ENCODE measurements at places on chromosomes 3 and 15. TPM values are rescaled to one million over a fixed set of nuclear protein-coding genes. Genes with fewer than 3 reads are reported as not detected.

Gene MKRN3
- 1.8 TPM for total RNA-seq

GRCh38 chr15:93451822-93452221 is 362.8 kb upstream of the RGMA start:
- DNase-seq: no peak
- H3K4me3 ChIP-seq: no peak overlapping the region
- no peaks in the 10 kb centered on the region for H3K4me1 ChIP-seq
- no peaks in the 10 kb centered on the region for H3K36me3 ChIP-seq
- H3K27ac ChIP-seq: no peak overlapping the region
- no peaks in the 10 kb centered on the region for H3K27me3 ChIP-seq

DNA sequence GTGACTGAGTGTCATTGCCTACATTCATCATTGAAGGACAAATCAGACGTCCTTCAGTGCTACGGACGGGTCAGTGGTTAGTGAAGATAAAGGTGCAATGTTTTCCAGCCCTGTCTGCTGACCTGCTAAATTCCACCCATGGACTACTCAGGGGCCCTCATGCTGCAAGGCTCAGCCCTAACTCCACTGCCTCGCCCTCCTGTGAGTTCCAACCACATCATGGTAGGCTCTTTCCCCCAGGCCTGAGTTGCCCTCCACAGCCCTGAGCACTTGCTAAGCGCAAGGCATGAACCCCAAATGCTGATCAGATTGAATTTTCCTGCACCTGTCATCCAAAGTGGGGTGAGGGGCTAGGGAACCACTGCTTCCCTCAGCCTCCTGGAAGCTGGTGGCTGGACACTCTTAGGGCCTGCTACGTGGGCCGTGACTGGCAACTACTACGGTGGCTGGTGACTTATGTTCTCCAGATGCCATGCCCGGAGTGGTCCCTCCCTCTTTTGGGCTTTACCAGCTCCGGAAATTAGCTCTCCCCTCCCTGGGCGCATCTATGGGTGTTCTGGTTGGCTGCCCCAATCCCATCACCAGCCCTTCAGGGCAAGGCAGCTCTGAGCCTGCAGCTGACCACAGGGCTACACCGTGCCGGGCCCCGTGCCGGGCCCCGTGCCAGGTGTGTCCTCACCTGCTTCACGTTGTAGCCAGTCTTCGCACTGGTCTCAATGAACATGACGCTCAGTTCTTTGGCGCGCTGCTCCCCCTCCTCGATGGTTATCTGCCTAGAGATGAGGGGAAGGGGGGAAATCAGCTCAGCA is 32.1 kb downstream of the SRPRB start:
- no peaks in the 10 kb centered on the region for H3K27me3 ChIP-seq
- no peaks in the 10 kb centered on the region for H3K4me1 ChIP-seq
- no peak for DNase-seq
- H3K36me3 ChIP-seq: no peaks in the 10 kb centered on the region
- no peak overlapping the region for H3K4me3 ChIP-seq

Gene SGO1
- 12.6 TPM for total RNA-seq

- peaks cover 3% of the 10 kb centered on the region for H3K36me3 ChIP-seq
- H3K27ac ChIP-seq: peak overlapping the region; percentile 99
- DNase-seq: peak; percentile 95
- H3K4me1 ChIP-seq: peaks cover 70% of the 10 kb centered on the region
Observed at GRCh38 chr15:71748293-71748718, 62.0 kb upstream of the NR2E3 start.

GRCh38 chr3:188901126-188901525 is 270.6 kb upstream of the TPRG1 start:
- H3K27ac ChIP-seq: peak overlapping the region; percentile 21
- H3K4me3 ChIP-seq: no peak overlapping the region
- H3K4me1 ChIP-seq: peaks cover 21% of the 10 kb centered on the region
- H3K36me3 ChIP-seq: no peaks in the 10 kb centered on the region
- no peaks in the 10 kb centered on the region for H3K27me3 ChIP-seq

DNA sequence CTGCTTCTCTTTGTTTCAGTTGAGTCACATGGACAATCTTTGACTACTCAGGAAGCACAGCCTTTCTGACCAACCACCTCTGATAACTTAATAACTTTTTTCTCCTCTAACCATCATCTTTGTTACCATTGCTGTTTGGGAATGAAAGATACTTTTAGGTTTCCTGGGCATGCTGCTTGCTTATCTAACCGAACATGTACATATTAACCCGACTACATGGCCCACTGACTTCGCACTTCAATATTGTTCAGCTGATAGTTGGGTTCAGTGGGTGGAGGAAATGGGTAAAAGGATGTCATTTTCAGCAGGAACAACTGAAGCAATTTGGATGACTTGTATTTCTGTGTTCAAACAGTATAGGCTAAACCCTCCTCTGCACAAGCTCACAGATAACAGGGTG is 214.3 kb downstream of the SQOR start:
- H3K36me3 ChIP-seq: no peaks in the 10 kb centered on the region
- no peak for DNase-seq
- 0 out of 2 replicates have a peak, but pooled peaks cover 10% of the 10 kb centered on the region for H3K4me1 ChIP-seq
- no peaks in the 10 kb centered on the region for H3K27me3 ChIP-seq

Gene FRMD5
- 12.2 TPM for total RNA-seq

Gene COLQ
- 1.5 TPM for total RNA-seq

DNA sequence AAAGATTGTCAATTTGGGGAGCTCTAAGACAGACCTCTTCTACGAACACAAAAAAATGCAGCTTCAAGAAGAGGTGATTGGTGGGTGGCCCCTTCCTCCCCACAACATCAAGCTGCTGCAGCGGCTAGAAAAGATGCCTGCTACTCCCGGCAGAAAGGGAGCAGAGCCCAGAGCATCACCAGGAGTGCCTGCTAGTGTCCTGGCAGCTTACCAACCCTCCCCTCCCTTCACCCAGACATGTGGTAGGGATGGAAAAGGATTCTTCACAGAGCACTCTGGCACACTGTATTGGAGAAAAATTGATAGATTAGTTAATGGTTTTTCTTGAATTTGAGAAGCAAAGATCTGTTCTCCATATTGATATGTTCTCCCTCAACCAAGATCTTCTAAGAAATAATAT is 10.8 kb downstream of the IP6K1 start:
- no peak overlapping the region for H3K4me3 ChIP-seq
- no peak overlapping the region for H3K27ac ChIP-seq
- peaks cover 9% of the 10 kb centered on the region for H3K36me3 ChIP-seq
- H3K27me3 ChIP-seq: no peaks in the 10 kb centered on the region

GRCh38 chr3:175075269-175075668 is 216.1 kb downstream of the NAALADL2 start:
- peak; percentile 49 for DNase-seq
- H3K36me3 ChIP-seq: no peaks in the 10 kb centered on the region
- peaks cover 13% of the 10 kb centered on the region for H3K4me1 ChIP-seq
- no peak overlapping the region for H3K27ac ChIP-seq
- H3K27me3 ChIP-seq: no peaks in the 10 kb centered on the region
- no peak overlapping the region for H3K4me3 ChIP-seq

GRCh38 chr3:111248406-111248805 is 176.8 kb downstream of the NECTIN3 start:
- no peaks in the 10 kb centered on the region for H3K27me3 ChIP-seq
- H3K4me1 ChIP-seq: peaks cover 9% of the 10 kb centered on the region
- H3K27ac ChIP-seq: no peak overlapping the region

Gene TIMP4
- total RNA-seq: 7.3 TPM

- no peaks in the 10 kb centered on the region for H3K36me3 ChIP-seq
- H3K27ac ChIP-seq: no peak overlapping the region
- no peak for DNase-seq
- no peaks in the 10 kb centered on the region for H3K27me3 ChIP-seq
Observed at GRCh38 chr3:25246913-25247312, 181.2 kb upstream of the RARB start.

GRCh38 chr15:87949151-87949574 is 307.4 kb downstream of the NTRK3 start:
- DNase-seq: no peak
- no peaks in the 10 kb centered on the region for H3K4me1 ChIP-seq
- no peak overlapping the region for H3K27ac ChIP-seq
- H3K27me3 ChIP-seq: no peaks in the 10 kb centered on the region
- no peaks in the 10 kb centered on the region for H3K36me3 ChIP-seq
- no peak overlapping the region for H3K4me3 ChIP-seq

- H3K27me3 ChIP-seq: no peaks in the 10 kb centered on the region
- H3K4me1 ChIP-seq: no peaks in the 10 kb centered on the region
- no peaks in the 10 kb centered on the region for H3K36me3 ChIP-seq
- H3K4me3 ChIP-seq: no peak overlapping the region
Observed at GRCh38 chr3:182704926-182705325, 88.4 kb upstream of the ATP11B start.

GRCh38 chr15:52680041-52680391 is 828 bp upstream of the ATOSA start:
- no peak for DNase-seq
- peaks cover 19% of the 10 kb centered on the region for H3K4me1 ChIP-seq
- peak overlapping the region; percentile 80 for H3K4me3 ChIP-seq
- H3K36me3 ChIP-seq: no peaks in the 10 kb centered on the region
- no peaks in the 10 kb centered on the region for H3K27me3 ChIP-seq
- H3K27ac ChIP-seq: no peak overlapping the region

DNA sequence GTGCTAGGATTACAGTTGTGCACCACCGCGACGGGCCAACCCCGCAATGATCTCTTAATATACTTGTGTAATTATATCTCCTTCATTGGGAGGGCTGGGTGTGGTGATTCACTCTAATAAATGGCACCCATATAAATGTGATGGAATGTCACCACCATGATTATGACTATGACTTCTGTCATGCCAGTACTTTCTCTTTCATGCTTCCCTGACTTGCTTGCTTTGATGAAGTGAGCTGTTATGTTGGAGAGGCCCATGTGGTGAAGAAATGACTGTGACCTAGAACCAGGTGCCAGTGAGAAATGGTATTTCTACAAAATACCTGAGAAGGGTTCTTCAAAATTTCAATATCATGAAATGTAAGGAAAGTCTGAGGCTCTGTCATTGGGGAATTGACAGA is 24.4 kb upstream of the TP63 start:
- no peaks in the 10 kb centered on the region for H3K27me3 ChIP-seq
- no peak overlapping the region for H3K4me3 ChIP-seq
- no peaks in the 10 kb centered on the region for H3K36me3 ChIP-seq
- peak; percentile 15 for DNase-seq
- no peak overlapping the region for H3K27ac ChIP-seq
- no peaks in the 10 kb centered on the region for H3K4me1 ChIP-seq

GRCh38 chr15:99662903-99663302 is 70.3 kb downstream of the LYSMD4 start:
- H3K4me3 ChIP-seq: no peak overlapping the region
- H3K36me3 ChIP-seq: no peaks in the 10 kb centered on the region
- H3K27me3 ChIP-seq: no peaks in the 10 kb centered on the region

DNA sequence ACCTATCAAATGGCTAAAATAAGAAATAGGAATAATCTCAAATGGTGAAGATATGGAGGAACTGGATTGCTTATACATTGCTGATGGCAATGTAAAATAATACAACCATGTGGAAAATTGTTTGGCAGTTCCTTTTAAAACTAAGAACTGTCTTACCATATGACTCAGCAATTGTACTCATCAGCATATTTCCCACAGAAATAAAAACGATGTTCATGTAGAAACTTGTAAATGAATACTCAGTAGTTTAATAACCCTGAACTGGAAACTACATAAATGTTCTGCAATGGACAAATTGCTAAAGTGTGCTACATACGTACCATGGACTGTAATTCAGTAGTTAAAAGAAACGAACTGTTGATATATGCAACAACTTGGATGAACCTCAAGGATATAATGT is 253.9 kb upstream of the RBMS3 start:
- H3K27ac ChIP-seq: no peak overlapping the region
- H3K4me1 ChIP-seq: no peaks in the 10 kb centered on the region
- no peaks in the 10 kb centered on the region for H3K36me3 ChIP-seq
- H3K4me3 ChIP-seq: no peak overlapping the region
- no peaks in the 10 kb centered on the region for H3K27me3 ChIP-seq

Gene HCLS1
- 3.7 TPM for total RNA-seq

DNA sequence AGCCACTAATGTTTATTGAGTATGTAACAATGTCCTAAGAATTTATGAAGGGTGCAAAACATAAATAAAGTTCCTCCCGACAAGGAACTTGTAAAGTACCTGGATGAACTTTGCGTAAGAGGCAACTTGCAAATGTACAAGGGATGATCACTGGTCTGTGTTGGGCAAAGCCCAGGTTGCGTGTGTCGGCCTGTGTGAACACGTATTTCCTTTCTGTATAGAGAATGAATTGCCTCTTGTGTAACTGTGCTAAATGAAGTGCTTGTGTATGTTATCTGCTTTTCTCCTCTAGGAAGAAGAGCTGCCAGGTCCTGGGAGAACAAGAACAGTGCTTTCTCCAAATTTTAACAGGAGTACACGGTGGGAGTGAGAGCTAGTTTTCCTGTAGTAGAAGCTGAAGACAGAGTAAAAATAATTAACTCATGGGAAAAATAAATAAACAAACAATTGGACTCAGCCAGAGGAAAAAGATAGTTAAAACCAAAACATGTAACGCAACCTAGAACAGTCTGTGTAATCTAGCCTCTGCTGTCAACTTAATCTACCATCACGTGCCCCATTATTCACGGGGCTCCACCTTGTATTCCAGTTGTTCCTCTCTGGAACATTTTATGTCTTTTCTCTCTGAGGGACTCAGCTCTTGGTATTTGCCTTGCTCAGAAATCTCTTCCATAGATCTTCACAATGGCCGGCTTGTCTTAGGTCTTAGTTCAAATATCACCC is 83.7 kb upstream of the RASGRP1 start:
- DNase-seq: no peak
- no peaks in the 10 kb centered on the region for H3K4me1 ChIP-seq
- H3K27me3 ChIP-seq: peaks cover 70% of the 10 kb centered on the region

Gene XPC
- total RNA-seq: 26.1 TPM

Gene RETNLB
- total RNA-seq: not detected

GRCh38 chr15:64959128-64959527 is 30.6 kb downstream of the SPG21 start:
- no peak overlapping the region for H3K27ac ChIP-seq
- no peaks in the 10 kb centered on the region for H3K4me1 ChIP-seq
- no peaks in the 10 kb centered on the region for H3K27me3 ChIP-seq
- no peak for DNase-seq

Gene TLR9
- not detected for total RNA-seq

DNA sequence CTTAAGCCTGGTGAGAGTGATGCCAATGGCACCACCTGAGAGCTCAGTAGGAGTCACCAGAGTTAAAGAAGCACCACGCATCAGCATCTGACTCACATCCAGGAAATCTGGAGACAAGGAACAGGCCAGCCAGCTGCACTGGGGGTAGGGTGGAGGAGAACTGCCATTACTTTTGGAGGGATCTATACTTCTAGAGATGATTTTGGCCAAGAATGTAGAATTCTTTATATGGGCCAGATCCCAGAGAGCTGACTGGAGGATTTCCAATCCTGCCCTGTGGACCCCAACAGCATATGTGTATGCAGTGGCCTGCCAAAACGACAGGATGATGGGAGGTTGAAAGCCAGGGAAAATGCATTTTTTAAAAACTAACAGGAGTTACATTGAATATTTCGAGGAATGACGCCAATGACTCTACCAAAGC is 29.8 kb downstream of the CCR3 start:
- no peak overlapping the region for H3K4me3 ChIP-seq
- no peak overlapping the region for H3K27ac ChIP-seq
- DNase-seq: peak; percentile 55
- no peaks in the 10 kb centered on the region for H3K27me3 ChIP-seq
- H3K36me3 ChIP-seq: no peaks in the 10 kb centered on the region
- H3K4me1 ChIP-seq: peaks cover 5% of the 10 kb centered on the region

Gene STAC
- total RNA-seq: 6.7 TPM

Gene PYGO1
- total RNA-seq: 1.8 TPM

- DNase-seq: peak; percentile 38
- peak overlapping the region; percentile 36 for H3K4me3 ChIP-seq
- H3K4me1 ChIP-seq: peaks cover 76% of the 10 kb centered on the region
- H3K36me3 ChIP-seq: no peaks in the 10 kb centered on the region
- H3K27ac ChIP-seq: peak overlapping the region; percentile 92
- no peaks in the 10 kb centered on the region for H3K27me3 ChIP-seq
Observed at GRCh38 chr15:45646220-45646619, 11.4 kb downstream of the SQOR start.

Measured in PC-3 (cell line).